G401 (cell line): ENCODE measurements at places on chromosomes 7 and 10. TPM values are rescaled to one million over a fixed set of nuclear protein-coding genes. Genes with fewer than 3 reads are reported as not detected.

The HOXA1 gene
- 11.8 and 15.5 TPM in 2 replicates for total RNA-seq

The CPA4 gene
- total RNA-seq = not detected in 2 replicates

The SFTPA2 gene
- not detected in 2 replicates for total RNA-seq

The STOX1 gene
- total RNA-seq = 1.5 and 2.0 TPM in 2 replicates

The GDF2 gene
- total RNA-seq = not detected in 2 replicates

The CAMK2B gene
- total RNA-seq = 0.06 and 2.2 TPM in 2 replicates

The EPHA1 gene
- total RNA-seq = not detected in 2 replicates

The LRRC17 gene
- 0.58 and 2.1 TPM in 2 replicates for total RNA-seq

The NUTM2E gene
- not detected in 2 replicates for total RNA-seq

The IQUB gene
- not detected in 2 replicates for total RNA-seq

The GDI2 gene
- total RNA-seq = 473 and 615 TPM in 2 replicates

The LRRC18 gene
- total RNA-seq = not detected in 2 replicates

The ELFN1 gene
- total RNA-seq = 7.6 and 22.2 TPM in 2 replicates

The WNT2 gene
- not detected in 2 replicates for total RNA-seq

The NPFFR1 gene
- not detected in 2 replicates for total RNA-seq

The CASD1 gene
- 22.3 and 23.0 TPM in 2 replicates for total RNA-seq

The XPNPEP1 gene
- 109 and 153 TPM in 2 replicates for total RNA-seq

The UTF1 gene
- not detected in 2 replicates for total RNA-seq

The TMEM26 gene
- total RNA-seq = 7.7 and 9.2 TPM in 2 replicates

The CCDC172 gene
- total RNA-seq = not detected in 2 replicates

The PPP3CB gene
- total RNA-seq = 6.6 and 7.8 TPM in 2 replicates

The INTS1 gene
- 96.8 and 104 TPM in 2 replicates for total RNA-seq

The PRXL2A gene
- total RNA-seq = 61.2 and 65.0 TPM in 2 replicates

The ZNF777 gene
- 21.1 and 28.6 TPM in 2 replicates for total RNA-seq

The FAM237B gene
- total RNA-seq = not detected in 2 replicates

The EBLN1 gene
- total RNA-seq = 1.3 TPM in 1 of 2 replicates, not detected in the other
